LHCN-M2 (cell line): ENCODE measurements at places on chromosomes 1 and 21.

GRCh38 chr1:173002891-173003838 is 47.6 kb downstream of the TNFSF18 start:
- DNase-seq: peak; percentile 81

DNA sequence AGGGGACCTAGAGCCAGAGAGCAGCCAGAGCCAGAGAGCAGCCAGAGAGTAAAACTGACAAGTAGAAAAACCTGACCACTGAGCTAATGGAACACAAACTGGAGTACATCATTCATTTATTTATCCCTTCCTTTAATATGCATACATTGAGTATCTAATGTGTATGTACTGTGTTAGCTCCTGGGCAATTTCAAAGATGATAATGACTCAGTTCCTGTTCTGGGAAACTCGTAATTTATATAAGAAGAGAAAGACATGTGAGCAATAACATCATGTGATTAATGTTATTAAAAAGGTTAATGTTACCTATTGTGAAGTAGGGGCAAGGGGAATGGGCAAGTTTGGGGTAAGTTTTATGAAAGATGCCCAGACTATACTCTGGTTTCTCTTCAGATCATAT is 199.9 kb downstream of the TNR start:
- no peak for DNase-seq

DNA sequence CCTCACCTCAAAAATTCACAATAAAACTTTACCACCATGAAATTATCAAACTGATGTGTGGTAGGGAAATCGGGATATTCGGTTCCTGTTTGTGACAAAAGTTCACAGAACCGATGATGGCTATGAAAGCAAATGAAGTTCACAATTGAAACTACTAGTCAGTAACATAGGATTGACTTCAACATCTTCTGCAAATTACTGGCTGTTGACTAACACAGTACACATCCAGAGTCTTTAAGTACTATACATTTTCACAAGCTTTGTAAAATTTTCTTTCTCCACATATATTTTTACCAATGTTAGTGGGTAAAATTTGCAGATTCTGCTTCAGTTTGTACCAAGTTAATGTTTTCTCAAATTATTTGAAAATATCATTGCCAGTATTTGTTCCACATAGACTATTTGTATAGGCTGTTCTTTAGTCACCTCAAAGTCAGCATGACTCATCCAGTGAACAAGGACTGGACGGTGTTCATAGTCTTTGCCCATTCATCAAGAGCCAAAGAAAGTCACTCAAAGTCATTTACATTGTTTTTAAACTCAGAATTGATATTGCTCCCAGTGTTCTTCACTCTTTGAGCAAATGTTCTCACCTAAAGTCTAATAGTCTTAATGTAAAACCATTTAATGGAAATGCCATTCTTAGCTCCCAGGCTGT is 213.4 kb downstream of the USP25 start:
- peak; percentile 55 for DNase-seq

DNA sequence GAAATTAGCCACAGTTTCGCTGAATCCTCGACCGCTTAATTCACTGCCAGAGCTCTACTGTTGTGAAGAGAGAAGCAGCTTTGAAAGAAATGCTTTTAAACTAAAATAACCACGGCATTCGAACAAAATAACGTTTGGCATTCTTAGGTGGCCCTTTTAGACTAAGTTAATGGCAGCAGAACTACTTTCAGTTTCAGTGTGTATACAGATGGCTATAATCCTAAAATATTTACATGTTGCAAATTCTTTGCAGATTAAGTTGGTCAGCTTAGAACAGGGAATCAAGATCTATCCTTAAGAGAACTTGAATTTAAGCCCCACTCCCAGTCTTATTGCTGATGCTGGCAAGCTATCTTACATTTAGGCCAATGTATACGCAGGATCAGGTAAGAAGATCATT is 62.7 kb downstream of the ADSS2 start:
- DNase-seq: peak; percentile 16

- DNase-seq: peak; percentile 67
Measured at GRCh38 chr1:59687081-59687480, 127.7 kb upstream of the HOOK1 start.
